ENCODE measurements at places on chromosomes 12 and 14.
A peak's percentile ranks its signal among the peaks of the same experiment; 100 is the strongest.

- DNase-seq = no peak
Measured at GRCh38 chr14:103404032-103404918, 19.1 kb downstream of the MARK3 start.

- no peak for DNase-seq
Measured at GRCh38 chr12:852864-853263, 96.6 kb downstream of the RAD52 start.

DNA sequence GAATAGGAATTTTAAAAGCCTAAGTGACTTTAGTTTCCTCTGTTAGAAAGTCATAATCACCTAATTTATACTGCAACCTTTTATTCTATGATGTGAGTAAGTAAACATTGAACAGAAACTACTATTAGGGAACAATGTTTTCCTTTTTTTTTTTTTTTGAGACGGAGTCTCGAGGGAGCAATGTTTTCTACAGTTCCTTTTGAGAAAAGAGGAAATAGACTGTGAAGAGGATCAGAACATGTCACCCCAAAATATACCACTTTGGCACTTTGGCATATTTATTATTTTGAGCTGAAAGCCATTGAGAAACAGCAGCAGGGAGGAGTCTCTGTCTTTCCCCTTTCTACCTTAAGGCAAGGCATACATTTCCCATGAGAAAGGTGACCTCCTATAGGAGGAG is 162.7 kb upstream of the CNOT2 start:
- DNase-seq = no peak

DNA sequence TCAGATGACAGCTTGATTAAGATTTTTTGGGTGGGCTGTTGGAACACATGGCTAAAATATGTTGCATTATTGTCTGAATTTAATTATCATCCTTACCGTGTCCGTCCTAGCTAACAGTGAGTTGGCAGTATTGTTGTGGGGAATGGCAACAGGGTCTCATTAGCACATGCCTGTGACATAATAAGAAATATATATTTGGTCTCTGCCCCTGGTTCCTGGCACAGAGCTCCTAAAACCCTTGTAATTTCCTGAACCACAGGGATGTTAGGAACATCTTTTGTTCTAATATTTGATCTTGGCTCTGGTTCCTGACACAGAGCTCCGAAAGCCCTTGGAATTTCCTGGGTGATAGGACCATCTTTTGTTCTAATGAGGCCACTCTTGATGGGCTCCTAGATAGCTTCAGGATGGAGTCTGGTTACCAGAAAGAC is 76.0 kb downstream of the SYNE2 start:
- no peak for DNase-seq

DNA sequence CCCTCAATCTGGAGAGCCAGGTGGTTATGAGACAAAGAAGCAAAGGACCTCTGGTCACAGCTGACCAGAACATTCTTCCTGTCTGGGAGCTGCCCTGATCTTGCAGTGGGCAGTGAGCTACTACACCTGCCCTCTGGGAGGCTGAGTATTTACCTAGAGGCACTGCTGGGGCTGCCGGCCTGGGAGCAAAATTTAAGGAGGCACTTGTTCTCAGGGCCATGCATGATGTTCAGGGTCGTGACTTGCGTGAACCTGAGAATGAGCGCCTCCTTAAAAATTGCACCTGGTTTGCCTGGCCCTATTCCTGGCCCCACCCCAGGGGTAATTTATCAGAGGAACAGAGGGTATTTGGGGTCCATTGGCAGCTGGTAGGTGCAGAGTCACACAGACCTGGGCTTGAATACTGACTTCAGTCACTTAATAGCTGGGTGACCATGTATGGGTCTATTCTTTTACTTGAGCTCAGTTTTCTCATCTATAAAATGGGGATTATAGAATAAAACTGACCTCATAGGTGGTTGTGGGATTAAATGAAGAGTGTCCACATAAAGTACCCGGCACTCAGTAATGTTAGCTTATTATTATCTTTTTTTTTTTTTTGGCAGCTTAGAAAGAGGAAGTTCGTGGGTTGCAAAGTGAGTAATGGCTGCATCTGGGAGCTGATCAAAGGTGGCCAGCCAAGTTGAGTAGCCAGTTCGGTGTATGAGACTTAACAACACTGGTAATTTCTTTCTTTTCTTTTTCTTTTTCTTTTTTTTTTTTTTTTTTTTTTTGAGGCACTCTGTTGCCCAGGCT is 107.4 kb upstream of the MED13L start:
- DNase-seq = no peak

DNA sequence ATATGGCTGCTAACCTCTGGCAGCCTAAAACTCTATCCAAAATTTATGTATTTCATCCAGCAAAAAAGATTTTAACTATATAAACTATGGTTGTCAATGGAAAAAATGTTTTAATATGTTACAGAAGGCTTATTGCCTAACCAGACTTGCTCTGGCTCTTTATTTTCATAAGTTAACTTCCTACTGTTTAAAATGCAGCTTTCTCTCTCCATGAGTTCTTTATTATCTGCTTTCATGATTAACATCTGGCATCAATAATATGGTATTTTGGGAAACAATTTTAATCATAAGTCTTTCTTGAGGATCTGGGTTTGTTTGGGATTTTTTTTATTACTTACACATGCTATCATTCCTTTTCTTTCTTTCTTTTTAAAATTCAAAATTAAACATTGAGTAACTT is 20.5 kb downstream of the KERA start:
- DNase-seq = no peak

DNA sequence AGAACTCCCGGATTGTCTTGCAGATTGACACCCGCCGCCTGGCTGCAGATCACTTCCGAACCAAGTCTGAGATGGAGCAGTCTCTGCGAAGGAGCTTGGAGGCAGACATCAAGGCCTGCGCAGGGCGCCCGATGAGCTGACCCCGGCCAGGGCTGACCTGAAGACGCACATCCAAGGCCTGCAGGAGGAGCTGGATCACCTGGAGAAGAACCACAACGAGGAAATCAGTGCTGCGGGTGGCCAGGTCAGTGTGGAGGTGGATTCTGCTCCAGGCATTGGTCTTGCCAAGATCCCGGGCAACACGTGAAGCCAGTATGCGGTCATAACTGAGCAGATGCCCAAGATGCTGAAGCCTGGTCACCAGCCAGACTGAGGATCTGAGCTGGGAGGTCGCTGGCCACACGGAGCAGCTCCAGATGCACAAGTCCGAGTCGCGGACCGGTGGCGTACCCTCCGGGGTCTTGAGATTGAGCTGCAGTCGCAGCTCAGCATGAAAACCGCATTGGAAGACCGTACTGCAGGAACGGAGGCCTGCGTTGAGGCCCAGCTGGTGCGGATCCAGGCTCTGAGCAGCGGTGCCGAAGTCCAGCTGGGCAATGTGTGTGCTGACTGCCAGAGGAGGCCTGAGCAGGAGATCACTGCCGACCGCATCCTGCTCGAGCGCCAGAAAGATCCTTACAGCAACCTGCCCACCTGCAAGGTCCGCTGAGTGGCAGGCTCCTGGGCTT is 12.4 kb upstream of the A2M start:
- DNase-seq = no peak

- no peak for DNase-seq
Measured at GRCh38 chr12:46938071-46938678, 112.4 kb upstream of the SLC38A4 start.

- no peak for DNase-seq
Measured at GRCh38 chr12:97716356-97716755, 253.8 kb downstream of the RMST start.

DNA sequence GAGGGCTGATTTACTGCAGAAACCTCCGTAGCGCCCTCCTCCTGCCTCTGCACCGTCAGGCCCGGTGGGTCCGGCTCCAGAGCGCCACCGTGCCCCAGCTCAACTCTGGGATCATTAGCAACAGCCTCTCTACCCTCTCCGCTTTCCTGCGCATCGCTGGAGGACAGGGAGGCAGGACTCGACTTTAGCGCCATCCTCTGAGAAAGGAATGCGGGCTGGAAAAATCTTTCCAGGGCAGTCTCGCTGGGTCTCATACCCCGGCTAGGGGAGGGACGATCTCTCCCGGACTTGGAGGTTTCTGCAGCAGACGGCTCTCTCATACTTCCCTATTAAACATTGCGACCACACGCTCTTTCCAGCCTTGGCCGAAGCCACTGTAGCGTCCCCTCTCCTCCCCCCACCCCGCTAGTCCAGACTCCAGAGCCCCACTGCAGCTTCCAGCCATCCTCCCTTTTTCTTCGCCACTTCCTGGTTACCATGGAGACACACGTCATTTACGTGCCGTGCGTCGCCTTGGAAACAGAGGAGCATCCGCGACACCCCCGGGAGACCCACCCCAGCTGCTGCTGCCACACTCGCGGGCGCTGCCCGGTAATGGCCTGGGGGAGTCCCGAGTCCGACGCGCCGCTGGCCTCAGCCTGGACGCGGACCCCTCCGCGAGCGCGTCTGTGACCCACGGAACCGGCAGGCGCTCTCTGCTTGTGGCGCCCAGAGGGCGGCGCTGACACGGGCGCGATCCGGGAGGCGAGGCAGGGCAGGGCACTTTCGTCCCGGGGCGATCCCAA is at the start of gene CCDC184:
Gene CCDC184, plus strand, starts transcription at position 554 of the 785 bp plus-strand sequence. CDS start 479 bp downstream, outside the sequence.
- peak; percentile 88 for DNase-seq

GRCh38 chr14:95137804-95138167 is 19.5 kb downstream of the DICER1 start:
- no peak for DNase-seq

GRCh38 chr12:118520214-118521035 is 144.1 kb downstream of the SUDS3 start:
- DNase-seq = no peak

DNA sequence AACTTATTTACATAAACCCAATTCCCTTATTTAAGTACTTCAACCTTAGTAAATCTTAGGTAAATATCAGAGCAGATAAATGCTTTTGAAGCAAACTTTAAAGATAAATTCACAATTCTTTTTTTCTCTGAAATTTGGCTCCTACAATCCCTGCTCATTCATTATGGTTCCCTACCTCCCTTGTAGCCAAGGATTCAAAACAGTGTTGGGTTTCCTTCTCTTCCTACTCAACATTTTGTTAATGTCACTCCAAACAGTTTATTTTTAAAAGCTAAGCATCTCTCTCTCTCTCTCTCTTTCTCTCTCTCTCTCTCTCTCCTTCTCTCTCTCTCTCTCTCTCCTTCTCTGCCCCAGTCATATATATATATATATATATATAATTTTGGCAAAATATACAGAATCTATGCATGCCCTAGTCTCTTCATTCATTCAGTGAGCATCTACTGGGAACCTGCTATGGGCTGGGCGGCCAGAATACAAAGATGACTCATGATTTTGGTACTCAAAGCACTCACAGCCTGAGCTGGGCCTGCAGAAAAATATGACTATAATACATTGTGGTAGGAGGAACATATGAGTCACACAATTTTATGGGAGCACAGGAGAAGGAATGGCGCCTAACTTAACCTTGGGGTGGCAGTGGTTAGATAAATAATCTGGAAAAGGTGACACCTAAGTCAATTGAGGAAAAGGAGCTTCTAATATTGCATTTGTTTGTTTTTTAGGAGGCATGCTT is 123.7 kb upstream of the DHRS4 start:
- no peak for DNase-seq

DNA sequence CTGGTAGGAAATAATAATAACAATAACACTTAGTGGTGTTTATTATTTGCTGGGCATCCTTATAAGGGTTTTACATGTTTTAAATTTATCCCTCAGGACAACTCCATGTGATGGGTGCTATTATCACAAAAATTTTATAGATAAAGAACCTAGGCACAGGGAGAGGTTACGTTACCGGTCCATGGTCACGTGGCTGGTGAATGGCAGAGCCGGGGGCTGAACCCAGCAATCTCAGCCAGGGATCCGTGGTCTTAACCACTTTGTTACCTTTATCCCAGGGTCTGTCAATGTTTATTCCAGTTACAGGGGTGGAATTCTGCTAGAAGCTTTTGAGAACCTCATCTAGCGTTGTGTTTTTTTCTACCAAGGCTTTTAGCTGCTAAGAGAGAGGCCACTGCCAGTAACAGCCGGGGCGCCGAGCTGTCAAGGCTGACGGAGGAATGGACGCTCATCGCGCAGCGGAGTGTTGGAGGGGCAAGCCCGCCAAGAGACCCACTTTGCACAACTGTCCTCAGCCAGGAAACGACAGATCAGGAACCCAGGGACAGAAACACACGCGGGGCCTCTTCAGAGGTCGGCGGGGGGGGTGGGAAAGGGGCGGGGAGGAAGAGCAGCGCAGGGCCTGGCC is 418 bp downstream of the AMN1 start:
- no peak for DNase-seq

- no peak for DNase-seq
Measured at GRCh38 chr12:101172316-101172715, 37.7 kb downstream of the SLC5A8 start.

- peak; percentile 73 for DNase-seq
Measured at GRCh38 chr12:15910864-15911721, at the start of gene DERA. DERA (plus strand) TSS chr12:15911332; CDS start chr12:15911384, 52 bp downstream.

DNA sequence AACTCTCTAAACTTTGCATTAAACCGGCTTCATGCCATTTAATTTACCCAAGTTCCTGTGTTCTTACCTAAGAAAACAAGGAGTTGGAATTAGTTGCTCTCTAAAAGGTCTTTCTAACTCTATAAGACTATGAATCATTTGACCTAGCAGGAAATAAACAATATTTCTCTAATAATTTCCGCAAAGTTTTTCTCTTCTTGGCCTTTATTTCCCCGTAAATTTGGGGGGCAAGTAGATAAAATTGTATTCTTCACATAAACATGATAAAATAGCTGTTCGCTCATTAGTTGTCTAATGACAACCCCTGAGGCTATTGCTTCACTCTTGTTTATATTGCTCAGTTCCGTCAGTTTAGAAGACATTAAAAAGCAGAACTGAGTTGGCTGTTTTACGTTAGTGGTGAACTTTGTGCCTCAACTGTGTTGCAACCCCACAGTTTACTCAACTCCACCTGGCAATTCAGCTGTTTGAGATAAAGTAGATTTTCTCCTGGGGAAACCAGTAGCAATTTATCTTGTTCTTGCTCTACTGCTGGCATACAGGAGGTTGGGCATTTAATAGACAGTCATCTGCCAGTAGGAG is 74.7 kb downstream of the BTG1 start:
- no peak for DNase-seq

- no peak for DNase-seq
Measured at GRCh38 chr12:84599539-84599938, 313.1 kb downstream of the SLC6A15 start.

- no peak for DNase-seq
Measured at GRCh38 chr14:63604626-63605025, 37.0 kb downstream of the WDR89 start.

GRCh38 chr12:47078733-47079467 is 521 bp upstream of the PCED1B start:
- DNase-seq = peak; percentile 64

GRCh38 chr14:58663494-58664111 is 25.8 kb downstream of the DACT1 start:
- DNase-seq = no peak

DNA sequence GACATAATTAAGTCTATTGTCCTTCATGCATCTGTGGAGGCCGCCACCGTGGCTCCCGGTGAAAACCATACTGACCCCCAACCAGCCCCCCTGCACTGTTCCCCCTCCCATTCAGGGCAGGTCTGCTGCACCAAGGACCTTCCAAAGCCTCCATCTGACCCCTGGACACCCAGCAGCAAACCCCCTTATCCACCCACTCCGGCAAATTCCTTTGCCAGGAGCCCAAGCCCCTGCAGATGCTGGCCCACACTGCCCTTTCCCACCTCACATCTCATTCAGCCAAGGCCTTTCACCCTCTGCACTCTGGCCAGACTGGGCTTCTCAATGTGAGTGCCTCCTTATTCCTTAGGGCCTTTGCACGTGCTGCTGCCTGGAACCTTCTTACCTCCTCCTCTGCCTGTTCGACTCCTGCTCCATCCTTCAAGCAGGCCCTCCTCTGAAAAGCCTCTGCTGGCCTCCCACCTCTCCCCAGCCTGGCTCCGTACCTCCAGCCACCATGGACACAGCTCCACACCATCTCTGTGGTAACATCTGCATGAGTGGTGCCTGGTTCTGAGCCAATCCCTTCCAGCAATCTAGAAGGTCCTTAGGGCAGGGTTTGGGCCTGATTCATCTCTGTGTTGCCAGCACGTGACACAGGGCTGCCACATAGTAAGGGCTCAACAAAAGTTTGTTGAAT is 230.7 kb downstream of the BCL11B start:
- DNase-seq = no peak

All from CD8-positive, alpha-beta T cell (primary cell).